ENCODE measurements at places on chromosomes 3 and 15.

DNA sequence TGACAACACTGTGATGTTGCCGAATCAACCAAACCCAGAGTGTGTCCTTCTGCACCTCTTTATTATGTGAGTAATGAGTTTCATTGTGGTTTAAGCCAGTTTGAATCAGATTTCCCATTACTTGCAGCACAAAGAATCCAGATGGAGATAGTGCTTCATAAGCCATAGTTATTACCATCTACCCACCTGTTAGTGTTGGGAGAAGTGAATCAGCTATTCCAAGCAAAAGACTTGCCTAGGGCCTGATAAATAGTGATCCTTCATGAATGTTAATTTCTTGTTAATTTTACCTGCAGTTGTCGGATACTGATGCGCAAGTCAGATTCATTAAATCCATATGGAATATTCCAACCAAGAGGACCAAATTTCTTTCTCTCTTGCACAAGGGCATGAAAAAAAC, 21.7 kb upstream of the ASB14 start:
- no peak overlapping the region for H3K27ac ChIP-seq
- no peak for DNase-seq
- no peaks in the 10 kb centered on the region for H3K36me3 ChIP-seq

DNA sequence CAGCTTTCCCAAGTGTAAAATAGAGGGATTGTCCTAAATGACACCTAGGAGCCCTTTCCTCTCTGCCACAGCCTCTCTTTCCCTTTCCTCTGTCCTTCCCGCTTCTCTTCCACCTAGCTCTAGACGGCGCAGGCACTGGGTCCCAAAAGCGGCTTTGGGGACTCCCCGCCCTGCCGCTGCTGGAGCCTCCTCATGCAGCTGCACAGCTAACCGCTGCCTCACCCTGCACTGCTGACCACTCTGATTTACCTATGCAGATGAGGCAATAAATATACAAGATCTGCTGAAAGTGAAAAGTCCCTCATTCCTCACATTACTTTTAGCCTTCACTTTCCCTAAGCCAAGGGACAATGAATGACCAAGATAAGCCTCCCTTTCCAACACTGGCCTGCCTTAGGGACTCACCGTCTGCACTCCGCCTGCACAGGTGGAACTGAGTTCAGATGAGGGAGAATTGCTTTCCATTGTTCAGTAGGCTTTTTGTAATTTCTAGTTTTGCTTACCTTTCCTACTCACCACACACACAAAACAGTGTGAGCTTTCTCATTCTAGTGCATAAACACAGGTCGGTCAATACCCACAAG, 197.5 kb upstream of the BCL6 start:
- no peak overlapping the region for H3K27ac ChIP-seq
- H3K27me3 ChIP-seq = no peaks in the 10 kb centered on the region
- H3K4me3 ChIP-seq = no peak overlapping the region
- H3K36me3 ChIP-seq = no peaks in the 10 kb centered on the region
- no peak for DNase-seq

GRCh38 chr3:72669224-72669623, 179.0 kb downstream of the SHQ1 start:
- no peak overlapping the region for H3K4me3 ChIP-seq
- H3K27me3 ChIP-seq = peaks cover 34% of the 10 kb centered on the region
- no peak for DNase-seq
- no peaks in the 10 kb centered on the region for H3K36me3 ChIP-seq
- peaks cover 8% of the 10 kb centered on the region for H3K4me1 ChIP-seq

GRCh38 chr3:190847436-190847835, 15.1 kb downstream of the GMNC start:
- no peaks in the 10 kb centered on the region for H3K36me3 ChIP-seq
- H3K4me3 ChIP-seq = no peak overlapping the region
- H3K27ac ChIP-seq = no peak overlapping the region
- H3K27me3 ChIP-seq = peaks cover 29% of the 10 kb centered on the region

GRCh38 chr3:184186184-184186901, at the start of gene ABCF3:
Gene ABCF3, plus strand, starts transcription at chr3:184186199. Its CDS starts 9 bp downstream, at chr3:184186208.
- DNase-seq = peak; percentile 87
- H3K27ac ChIP-seq = peak within 1 kb of the TSS; percentile 99
- peaks cover 45% of the 10 kb centered on the region for H3K36me3 ChIP-seq
- peak within 1 kb of the TSS; percentile 95 for H3K4me3 ChIP-seq

Measured in chondrocyte (in vitro differentiated cells).